ENCODE measurements at places on chromosomes 5 and 9. TPM values are rescaled to one million over a fixed set of nuclear protein-coding genes. Genes with fewer than 3 reads are reported as not detected.

GRCh38 chr5:88144219-88145001 lies 124.2 kb downstream of the TMEM161B start:
- peak; percentile 10 for DNase-seq

DNA sequence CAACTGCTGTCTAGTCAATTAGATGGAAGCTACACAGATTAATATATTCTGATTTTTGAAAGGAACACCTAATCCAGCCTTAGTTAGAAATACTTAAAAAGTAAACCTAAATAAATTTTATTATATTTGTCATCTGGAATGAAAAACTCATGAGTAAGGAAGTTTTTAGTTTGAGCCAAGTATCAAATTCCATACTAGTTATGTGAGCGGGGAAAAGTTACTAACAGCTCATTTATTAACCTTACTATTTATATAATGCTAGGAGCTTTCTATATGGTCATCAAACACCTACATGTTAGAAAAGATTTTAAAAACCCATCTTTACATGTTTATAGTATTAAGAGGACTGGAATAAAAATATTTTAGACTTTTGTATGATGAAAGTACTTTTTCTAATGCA lies 41.6 kb upstream of the POU5F2 start:
- no peak for DNase-seq

Gene FOXD4
- 0.27 TPM for total RNA-seq

DNA sequence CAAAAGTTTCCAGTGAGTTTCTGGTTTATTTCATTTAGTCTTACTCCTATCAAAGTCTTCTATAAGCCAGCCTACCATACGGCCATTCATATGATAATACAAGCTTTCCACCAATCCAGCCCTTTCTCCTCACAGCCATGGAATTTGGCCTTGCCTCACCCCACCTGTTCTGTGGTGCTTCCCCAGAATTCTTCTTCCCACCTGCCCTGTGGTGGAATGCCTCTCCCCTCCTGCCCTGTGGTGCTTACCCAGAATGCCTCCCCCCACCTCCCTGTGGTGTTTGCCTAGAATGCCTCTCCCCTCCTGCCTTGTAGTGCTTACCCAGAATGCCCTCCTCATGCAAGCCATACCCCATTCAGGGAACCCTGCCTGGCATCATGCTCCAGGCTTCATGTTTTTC lies 90.3 kb upstream of the APC start:
- DNase-seq, result no peak

DNA sequence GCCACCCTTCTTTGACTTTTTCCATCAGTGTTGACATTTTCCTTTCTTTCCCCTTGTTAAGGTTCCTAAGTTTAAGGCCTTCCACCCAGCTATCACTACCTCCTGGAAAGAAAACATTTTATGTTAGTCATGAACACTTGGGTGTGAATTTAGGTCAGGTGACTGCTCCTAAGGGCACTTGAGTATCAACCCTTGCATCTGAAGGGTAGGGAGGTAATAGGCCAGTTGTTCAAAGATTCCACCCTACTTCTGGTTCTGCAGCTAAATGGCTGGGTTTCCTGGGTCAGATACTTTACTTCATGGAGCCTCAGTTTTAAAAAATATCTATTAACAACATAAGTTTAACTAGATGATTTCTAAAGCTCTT lies 49.1 kb upstream of the OSMR start:
- DNase-seq, result no peak

DNA sequence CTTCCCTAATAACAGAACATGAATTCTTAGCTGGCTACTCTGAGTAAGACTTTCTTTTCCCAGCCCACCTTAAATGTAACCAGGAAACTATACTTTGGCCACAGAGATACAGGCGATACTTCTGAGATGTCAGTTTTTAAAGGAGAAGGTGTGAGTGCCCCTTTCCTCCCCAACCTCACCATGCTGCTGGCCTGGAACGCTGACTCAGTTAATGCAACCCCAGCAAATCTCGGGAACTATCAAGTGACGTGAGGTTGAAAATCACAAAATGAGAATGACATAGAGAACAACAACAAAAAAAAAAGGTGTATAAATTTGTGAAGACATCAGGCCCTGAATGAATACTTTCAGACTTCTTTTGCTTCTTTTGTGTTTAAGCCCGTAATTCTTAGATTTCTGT lies 13.7 kb downstream of the ZNF484 start:
- DNase-seq, result no peak

Measured in hematopoietic multipotent progenitor cell (in vitro differentiated cells).